Mucosa of descending colon (tissue), 3 donors: ENCODE measurements at places on chromosomes 16 and 17. TPM values are rescaled to one million over a fixed set of nuclear protein-coding genes. Genes with fewer than 3 reads are reported as not detected.

The SLFN14 gene
- not detected for total RNA-seq

The ACSM2B gene
- not detected for total RNA-seq

The NGFR gene
- total RNA-seq, result 1.0 TPM

The DNASE1L2 gene
- total RNA-seq, result 1.1 TPM

The TMEM208 gene
- total RNA-seq, result 39.6 TPM

The MPO gene
- total RNA-seq, result not detected

The DYNC1LI2 gene
- total RNA-seq, result 249 TPM

The FBXL20 gene
- 29.2 TPM for total RNA-seq

The OMG gene
- total RNA-seq, result 0.51 TPM

The NDUFAF8 gene
- total RNA-seq, result 24.5 TPM

The NEUROD2 gene
- total RNA-seq, result not detected

The CFAP119 gene
- total RNA-seq, result 5.5 TPM

The ZNF594 gene
- total RNA-seq, result 10.9 TPM

The SGCA gene
- 6.8 TPM for total RNA-seq

The ANTKMT gene
- total RNA-seq, result 36.2 TPM

The GLP2R gene
- total RNA-seq, result 28.2 TPM

The OR1A1 gene
- total RNA-seq, result not detected

The CD300A gene
- total RNA-seq, result 5.2 TPM

The C17orf78 gene
- total RNA-seq, result not detected

The KRT32 gene
- total RNA-seq, result not detected

The HP gene
- 0.38 TPM for total RNA-seq

The EVPLL gene
- total RNA-seq, result 0.23 TPM

The PSMD3 gene
- 96.8 TPM for total RNA-seq

The VTN gene
- total RNA-seq, result 0.39 TPM

The TRIM72 gene
- 0.02 TPM for total RNA-seq

The ARHGAP44 gene
- total RNA-seq, result 92.3 TPM

The ABCA8 gene
- 6.0 TPM for total RNA-seq

The SHISA9 gene
- 3.0 TPM for total RNA-seq

The PLXDC1 gene
- total RNA-seq, result 5.6 TPM

The NPEPPS gene
- 160 TPM for total RNA-seq

The SLC38A8 gene
- not detected for total RNA-seq

The BAIAP2 gene
- total RNA-seq, result 19.4 TPM

The CLDN6 gene
- total RNA-seq, result not detected

The ARMC7 gene
- 16.7 TPM for total RNA-seq

The CRYM gene
- 5.6 TPM for total RNA-seq

The GCGR gene
- 0.98 TPM for total RNA-seq

The C17orf113 gene
- total RNA-seq, result 3.8 TPM

The SPATA32 gene
- 0.19 TPM for total RNA-seq

The WNT9B gene
- total RNA-seq, result not detected

The MRPL10 gene
- 46.0 TPM for total RNA-seq

The JPH3 gene
- 2.1 TPM for total RNA-seq
